ENCODE measurements at places on chromosomes 11 and 22.

- DNase-seq: no peak
Measured at GRCh38 chr11:22162756-22163155, 30.1 kb upstream of the ANO5 start.

- no peak for DNase-seq
Measured at GRCh38 chr22:45429981-45430775, 16.7 kb downstream of the RIBC2 start.

- no peak for DNase-seq
Measured at GRCh38 chr11:88435415-88435814, 97.9 kb upstream of the CTSC start.

DNA sequence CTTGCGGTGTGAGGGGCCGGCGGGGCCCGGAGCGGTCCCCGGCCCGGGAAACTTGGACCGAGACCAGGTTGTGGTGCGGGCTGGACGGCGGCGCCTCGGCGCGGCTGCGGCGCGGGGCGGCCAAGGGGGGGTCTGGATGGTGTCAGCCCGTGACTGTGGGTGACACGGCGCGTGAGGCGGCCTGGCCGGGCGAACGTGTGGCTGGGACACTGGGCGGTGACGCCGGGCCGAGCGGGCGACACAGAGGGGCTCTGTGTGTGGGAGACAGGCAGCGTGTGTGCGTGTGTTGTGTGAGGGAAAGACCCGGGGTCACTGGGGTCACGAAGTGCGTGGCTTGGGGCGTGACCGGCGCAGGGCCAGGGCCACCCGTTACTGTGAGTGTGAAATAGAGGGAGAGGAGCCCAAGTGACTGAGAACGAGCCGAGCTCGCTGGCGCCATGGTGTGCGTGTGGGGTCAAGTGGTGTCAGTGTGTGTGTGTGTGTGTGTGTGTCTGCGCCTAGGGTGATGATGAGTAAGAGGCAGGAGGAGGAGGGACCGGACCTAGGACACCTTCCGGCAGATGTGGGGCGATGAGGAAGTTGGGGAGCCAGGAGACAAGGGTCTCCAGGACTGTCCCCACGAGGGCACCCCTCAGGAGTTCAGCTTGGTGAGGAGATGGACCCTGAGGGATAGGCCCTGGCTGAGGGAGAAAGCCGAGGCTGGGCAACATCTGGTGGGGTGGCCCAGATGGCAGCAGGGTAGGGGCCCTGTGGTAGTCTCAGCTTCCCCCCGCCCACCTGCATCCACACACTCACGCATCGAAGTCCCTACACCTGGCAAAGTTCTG is 817 bp downstream of the RELT start:
- DNase-seq: peak; percentile 79

- no peak for DNase-seq
Measured at GRCh38 chr11:78138291-78138690, 1.1 kb downstream of the ALG8 start.

GRCh38 chr22:27130906-27131305 is 473.5 kb downstream of the MIAT start:
- no peak for DNase-seq

Measured in right cardiac atrium (tissue), 5 donors.